ENCODE measurements at places on chromosomes 6 and 20.

GRCh38 chr6:98036344-98036923 is 753.4 kb upstream of the MMS22L start:
- no peak for DNase-seq

DNA sequence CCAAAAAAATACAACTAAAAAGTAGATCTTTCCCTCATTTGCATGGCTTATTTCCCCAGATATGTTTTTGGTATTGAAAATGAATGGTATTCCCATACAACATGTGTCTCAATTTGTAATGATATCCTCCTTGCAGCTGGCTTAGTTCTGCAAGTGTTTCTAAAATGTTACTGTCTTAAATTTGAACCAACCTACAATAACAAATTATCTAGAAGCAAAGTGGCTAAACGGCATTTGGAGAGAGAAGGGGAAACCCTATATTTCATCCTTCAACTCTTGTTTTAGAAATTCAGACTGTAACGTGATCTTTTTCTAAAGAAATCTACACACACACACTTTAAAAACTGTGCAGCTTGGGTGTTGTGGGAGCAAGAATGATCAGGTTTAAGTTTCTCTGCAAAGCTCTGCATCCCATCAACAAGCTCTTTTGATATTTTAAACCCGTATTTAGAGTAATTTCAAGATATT is 153.0 kb downstream of the SOBP start:
- no peak for DNase-seq

DNA sequence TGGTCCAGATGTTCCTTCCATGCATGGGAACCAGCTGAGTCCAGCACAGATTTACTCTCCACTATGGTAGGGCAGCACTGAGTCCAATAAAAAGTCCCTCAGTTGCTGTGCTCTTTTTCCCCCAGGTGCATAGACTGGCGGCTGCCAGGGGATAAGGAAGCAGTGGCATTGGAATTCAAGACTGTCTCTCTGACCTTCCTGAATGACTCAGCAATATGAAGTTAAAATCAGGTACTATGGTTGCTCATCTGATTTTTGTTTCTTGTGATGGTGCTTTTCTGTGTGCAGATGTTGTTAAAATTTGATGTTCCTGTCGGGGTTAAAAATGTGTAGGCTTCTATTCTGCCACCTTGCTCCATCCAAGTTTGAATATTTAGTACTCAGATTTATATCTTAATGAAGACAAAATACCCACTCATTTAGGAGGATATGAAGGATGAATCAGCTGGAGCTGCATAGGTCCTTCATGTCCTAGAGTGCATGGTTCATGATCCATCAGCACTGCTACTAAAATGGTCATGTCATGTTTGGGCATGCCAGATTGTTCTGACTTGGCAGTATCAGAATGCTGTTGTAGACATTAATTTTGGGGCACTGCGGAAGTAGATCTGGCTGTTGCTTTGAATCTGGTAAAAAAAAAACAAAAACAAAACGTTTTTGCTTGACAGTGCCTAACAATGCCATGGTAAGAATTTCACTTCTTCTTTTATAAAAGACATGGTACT is 321.2 kb upstream of the MAP3K7 start:
- DNase-seq = no peak

DNA sequence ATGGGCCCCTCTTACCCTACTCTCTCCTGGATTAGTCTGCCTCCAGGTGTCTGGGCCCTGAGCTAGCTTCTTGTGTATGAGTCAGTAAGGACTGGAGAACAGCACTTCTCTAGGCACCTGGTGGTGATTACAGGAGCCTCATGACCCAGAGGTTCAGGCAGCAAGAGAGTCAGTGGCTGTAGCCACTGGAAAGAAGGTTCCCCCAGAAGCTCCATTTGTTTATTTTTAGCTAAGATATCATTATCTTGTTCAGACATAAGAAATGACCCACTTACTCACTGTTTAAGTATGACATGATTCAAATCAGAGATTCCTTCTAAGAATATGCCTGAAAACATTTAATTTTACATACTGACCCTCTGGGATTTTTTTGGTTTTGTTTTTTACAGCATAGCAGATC is 23.6 kb upstream of the SLC4A11 start:
- DNase-seq = no peak

DNA sequence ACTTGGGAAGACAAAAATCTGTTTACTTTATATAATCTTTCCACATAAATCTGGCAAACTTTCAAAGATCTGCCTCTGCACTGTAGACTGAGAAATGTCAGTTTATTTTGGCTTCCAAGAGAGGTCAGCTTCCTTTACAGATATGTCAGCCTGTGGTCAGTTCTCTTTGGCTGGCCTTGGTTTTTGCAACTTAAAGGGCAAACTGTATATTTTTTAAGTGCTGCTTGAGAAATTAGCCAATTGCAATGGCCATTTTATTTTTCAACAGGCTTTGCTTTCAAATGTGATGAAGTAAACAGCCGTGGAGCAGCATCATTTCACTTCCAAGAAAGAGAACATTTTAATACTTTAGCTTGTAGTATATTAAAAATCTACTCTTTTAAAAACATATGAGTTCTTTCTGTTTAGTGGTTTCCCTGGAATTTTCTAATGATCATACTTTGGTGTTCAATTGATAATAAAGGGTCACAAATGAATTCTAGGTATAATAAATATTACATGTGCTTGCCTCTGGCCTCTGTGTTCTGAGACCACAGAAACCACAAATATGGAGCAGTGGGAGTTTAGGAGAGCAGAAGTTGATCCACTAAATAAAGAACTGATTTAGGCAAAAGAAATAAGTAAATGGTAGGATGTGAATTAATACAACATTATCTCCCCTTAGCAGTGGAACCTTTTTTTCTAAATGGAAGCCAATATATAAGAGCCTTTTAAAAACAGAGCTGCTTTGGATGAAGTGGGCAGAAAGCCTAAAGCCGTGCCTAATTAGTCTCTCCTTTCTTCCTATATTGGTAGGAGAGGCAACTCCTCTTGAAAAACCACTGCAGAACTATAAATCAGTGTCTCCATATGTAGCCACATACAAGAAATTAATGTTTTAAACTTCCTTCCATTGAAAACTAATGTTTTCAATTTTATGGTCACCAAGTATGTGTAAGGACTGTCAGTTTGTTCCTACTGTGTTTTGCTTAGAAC is 16.2 kb downstream of the ADGRB3 start:
- no peak for DNase-seq

GRCh38 chr6:133548423-133549159 is 307.4 kb downstream of the EYA4 start:
- DNase-seq = no peak

DNA sequence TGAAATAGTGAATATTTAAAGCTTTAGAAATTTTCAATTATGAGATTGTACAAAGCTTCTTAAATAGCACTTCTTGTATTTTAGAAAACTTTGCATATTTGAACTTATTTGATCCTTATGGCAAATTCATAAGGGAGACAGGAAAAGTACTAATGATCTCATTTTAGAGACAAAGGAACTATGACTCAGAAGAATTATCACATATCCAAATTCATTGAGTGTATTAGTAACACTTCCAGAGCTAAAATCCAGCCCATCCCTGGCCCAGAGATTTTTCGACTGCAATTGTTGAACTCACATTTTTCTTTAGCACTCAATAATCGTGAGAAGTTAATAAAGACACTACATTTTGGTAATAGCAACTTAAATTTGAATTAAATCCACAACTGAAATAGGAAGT is 704.3 kb downstream of the EPM2A start:
- no peak for DNase-seq

- DNase-seq = no peak
These were observed 954 bp upstream of the BLCAP start for GRCh38 chr20:37528446-37529213.

DNA sequence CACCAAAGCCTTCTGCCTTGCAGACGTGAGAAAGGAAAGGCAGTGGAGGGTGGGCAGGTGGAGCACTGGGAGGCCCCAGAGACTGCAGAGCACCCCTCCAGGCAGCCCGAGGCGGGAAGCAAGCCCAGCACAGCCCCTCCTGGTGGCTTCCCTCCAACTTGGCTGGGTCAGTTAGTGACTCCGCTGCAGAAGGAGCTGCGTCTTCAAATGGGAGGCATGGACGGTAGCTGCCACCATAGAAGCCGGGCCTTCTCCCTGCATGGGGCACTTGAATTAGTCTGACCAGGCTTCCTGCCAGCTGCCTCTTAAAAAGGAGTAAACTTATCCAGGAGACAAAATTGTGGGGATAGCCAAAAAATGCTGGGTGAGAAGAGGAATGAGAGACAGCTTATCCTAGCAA is 88.0 kb upstream of the RPS6KA2 start:
- DNase-seq = no peak

GRCh38 chr20:62787866-62788265 is 8.4 kb upstream of the MRGBP start:
- DNase-seq = no peak

DNA sequence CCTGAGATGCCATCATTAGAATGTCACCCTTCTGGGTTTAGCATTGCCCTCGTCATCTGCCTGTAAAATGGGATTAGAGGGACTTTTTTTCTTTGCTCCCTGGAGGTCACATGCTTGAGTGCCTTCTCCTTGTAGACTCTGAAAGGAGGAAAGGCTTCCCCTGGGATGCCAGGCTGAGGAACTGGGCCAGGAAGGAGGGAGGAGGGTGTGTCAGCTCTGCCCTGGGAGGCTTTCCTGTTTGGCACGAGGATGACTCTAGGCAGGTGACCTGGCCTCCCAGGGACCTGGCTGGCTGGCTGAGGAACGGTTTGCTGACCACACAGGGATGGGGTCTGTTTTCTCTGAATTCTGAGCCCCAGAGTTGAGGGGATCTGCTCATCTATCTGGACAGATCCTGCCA is 137.9 kb upstream of the RNF24 start:
- no peak for DNase-seq

- peak; percentile 85 for DNase-seq
These were observed 29.4 kb upstream of the CLIC5 start for GRCh38 chr6:46044881-46045617.

DNA sequence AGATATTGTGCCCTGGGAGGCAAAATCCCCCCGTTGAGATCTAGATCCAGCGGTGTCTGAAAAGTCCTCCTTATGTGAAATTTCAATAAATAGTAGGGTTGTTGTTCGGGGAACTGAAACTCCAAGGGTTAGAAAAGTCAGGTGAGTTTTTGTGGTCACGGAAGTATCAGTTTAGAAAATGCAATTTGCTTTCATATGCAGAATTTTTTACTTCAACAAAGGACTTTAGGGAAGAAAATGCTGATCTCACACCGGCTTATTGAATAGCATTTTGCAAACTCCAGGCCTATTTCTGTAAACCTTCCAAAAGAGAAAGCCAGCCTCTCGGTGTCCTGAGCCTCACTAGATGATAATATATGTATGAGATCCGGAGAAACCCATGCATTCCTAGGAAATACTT is 254.7 kb downstream of the TSHZ2 start:
- DNase-seq = no peak

DNA sequence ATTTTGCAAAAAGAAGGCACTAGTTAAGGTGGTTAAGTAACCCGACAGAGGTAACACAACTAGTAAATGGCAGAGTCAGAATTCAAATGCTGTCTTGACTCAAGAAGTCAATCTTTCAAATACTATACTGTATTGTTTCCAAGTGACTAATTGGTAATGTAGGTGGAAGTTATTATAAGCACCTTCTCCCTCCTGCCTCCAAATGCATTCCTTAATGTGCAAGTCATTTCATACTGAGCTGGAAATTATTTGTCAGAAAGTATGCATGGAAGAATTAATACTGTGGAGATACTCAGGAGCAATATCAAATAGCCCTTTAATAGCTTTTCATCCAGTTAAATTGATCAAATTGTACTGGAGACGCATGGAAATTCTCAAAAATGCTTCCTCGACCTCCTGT is 579.1 kb downstream of the DOK5 start:
- DNase-seq = no peak

DNA sequence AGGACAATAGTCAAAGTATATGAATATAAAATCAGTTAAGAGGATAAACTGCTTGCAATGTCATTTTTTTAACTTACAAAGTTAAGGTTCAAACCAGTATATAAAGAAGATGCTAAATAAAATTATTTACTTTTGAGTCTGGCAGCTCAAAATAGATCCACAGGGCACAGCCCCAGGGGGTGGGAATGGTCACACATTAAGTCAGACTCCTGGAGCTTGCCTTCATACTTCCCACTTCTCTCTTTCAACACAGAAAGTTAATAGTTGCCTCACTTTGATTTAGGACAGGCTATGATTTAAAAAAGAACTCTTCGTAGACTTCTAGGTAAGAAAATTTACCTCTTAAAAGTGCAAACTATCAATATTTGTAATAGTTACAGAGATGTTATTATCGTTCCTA is 158.3 kb upstream of the RUNX2 start:
- no peak for DNase-seq

- DNase-seq = no peak
These were observed 156.4 kb downstream of the ASCC3 start for GRCh38 chr6:100724696-100725095.

- no peak for DNase-seq
These were observed 22.7 kb upstream of the TFAP2C start for GRCh38 chr20:56606174-56606945.

GRCh38 chr6:163554663-163555062 is 140.1 kb downstream of the QKI start:
- DNase-seq = no peak

- DNase-seq = no peak
These were observed 25.3 kb downstream of the NOL4L start for GRCh38 chr20:32559753-32560380.

GRCh38 chr20:40967700-40968099 is 60.9 kb upstream of the TOP1 start:
- no peak for DNase-seq

GRCh38 chr20:944148-944547 is 28.0 kb upstream of the ANGPT4 start:
- no peak for DNase-seq

DNA sequence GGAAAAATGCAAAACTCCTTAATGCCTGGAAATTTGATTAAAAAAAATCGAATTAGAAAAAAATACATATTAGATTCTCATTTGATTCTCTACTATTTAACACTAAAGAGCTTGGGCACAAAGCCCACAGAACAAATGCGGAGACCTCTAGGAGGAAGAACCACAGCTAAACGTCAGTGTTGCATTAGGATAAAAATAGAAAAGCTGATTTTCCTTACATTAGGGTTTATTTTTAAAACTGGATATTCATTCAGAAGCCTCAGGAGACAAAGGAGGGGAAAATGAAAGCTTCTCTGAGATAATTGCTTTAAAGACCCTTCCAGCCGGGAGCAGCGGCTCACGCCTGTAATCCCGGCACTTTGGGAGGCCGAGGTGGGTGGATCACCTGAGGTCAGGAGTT is 77.3 kb downstream of the ECT2L start:
- no peak for DNase-seq

- no peak for DNase-seq
These were observed 162.1 kb downstream of the MTFR2 start for GRCh38 chr6:136087986-136088385.

DNA sequence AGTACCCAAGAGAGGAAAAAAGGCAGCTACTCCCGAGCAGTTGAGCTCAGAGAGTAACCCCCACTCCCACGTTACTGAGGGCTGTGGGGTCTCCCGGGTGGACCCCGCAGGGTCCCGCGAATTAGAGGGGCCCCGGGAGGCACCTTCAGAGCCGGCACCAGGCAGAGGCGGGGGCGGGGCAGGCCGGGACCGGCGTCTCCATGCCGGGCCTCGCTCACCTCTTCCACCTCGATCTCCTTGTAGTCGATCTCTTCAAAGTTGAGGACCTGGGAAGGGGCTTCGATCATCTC is 381 bp downstream of the MAP3K7 start:
- no peak for DNase-seq
